ENCODE measurements at places on chromosomes 2 and 18.

DNA sequence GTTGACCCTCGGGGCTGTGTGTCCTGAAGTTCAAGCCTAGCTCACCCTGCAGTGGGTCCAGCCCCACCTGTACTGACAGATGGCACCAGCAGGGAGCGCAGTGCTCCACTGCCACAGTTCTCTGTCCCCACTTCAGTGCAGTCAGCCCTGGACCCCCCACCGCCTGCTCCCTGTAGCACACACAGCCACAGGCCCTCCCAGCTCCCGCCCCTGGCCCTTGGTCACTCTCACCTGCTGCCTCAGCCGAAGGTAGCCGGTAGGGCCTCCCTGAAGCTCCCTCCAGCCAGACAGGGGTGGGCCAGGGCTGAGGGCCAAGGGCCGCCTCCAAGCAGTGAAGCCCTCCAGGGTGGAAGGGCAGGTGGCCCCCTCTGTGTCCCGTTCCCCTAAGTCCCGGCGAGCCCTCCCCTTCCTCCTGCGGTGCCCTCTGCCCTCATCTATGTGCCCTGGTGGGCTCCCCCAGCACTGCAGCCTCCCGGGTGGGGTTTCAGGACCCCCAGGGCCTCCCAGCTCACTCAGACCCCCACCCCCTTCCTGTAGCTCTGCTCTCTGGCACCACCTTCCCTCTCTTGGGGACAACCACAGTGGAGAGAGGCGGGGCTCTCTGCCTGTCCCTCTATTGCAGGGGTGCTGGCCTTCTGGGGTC lies 10.8 kb upstream of the ALPP start:
- DNase-seq = no peak

GRCh38 chr2:9574331-9574730 lies 18.7 kb upstream of the ADAM17 start:
- DNase-seq = no peak

DNA sequence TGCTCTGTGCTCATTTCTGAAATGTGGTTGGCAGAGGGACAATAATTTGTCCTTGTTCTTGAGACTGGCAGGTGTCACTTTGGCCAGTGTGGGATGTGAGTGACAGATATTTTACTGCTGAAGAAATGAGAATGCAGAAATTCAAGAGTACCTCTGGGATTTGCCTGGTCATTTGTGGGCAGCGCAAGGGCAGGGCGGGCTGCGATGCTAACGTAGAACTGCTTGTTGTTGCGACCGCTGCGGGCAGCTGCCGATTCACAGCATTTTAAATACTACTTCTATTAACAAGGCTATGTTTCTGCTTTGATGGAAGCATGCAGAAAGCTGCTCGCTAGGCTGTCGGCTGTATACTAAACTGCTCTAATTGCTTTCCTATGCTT lies 268.6 kb downstream of the FIGN start:
- no peak for DNase-seq

DNA sequence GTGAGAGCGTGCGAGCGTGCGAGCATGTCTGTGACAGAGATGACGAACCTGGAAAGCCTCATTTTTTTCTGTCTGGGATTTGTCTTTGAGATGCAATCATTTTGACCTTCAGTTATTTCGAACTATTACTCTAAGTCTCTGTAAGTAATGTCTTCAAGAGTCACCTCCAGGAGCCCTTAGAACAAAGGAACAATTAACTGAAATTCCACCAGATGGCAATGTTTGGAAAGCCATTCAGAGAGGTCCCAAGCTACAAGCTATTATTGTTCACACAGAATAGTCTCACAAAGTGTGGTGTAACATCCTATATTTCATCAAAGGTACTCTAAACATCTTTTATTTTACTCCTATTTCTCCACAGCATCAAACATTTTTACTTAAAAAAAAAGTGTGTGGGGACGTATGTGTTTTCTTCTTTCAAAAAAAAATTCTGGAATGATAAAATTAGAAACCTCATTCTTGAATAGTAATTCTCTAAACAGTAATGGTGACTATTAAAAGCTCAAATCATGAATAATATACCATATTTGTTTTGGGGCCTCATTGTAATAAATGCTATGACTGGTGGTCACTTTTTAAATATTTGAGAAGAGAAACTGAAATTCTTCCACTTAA lies 35.1 kb upstream of the MAPRE2 start:
- no peak for DNase-seq

DNA sequence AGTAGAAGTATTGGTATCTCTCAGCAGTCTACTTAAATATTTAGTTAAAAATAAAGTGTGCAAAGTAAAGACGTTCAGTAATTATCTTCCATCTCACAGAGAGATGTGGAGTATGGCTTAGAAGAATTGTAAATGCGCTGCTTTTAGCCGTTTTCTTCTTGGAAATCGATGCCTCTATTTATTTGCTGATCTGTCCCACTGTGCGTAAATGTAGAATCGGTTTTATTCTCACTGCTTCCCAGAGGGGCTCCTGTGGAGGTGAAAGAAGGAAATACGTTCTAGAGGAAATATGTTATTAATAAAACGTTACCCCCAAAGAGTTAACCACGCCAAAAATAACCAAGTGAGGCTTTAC lies 1.9 kb downstream of the NPAS2 start:
- DNase-seq = no peak
